ENCODE measurements at places on chromosomes 1 and 21.

DNA sequence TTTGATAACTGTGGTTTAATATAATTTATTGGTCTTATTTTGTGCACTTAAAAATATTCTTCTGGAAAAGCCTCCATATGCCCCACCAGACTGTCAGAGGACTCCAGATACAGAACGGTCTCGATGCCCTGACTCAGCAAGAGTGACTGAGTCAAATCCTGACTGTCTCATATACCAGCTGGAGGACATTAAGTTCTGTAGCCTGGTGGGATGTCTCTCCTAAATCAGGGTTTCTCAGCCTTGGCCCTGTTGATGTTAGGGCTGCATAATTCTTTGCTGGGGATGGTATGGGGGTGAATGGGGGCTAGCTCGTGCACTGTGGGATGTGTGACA lies 67.7 kb upstream of the TLR5 start:
- no peak for DNase-seq

GRCh38 chr1:40078512-40079333 lies 18.3 kb downstream of the PPT1 start:
- no peak for DNase-seq

DNA sequence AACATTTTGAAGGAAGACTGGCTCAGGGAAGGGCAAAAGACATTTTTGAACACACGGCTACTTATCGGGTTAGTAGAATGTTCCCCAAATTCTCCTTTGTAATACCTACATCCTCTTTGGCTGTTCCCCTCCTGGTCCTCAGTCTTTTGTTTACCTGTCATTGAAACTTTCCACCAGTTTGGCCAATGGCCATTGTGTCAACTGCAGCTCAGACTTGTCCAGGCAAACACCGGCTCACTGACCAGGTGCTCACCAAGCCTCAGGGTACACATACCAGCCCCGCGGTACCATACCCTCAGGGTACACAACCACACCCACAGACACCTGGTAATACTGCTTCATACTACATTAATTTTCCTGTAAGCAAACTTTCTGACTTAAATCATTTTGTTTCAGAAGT lies 84.8 kb upstream of the ZNF648 start:
- DNase-seq, result no peak

- DNase-seq, result peak; percentile 12
These were observed 122.2 kb upstream of the VAMP3 start for GRCh38 chr1:7648761-7649384.

- DNase-seq, result no peak
These were observed 1.2 kb downstream of the CCNL2 start for GRCh38 chr1:1397839-1398523.

GRCh38 chr1:154910851-154911250 lies 25.7 kb downstream of the PMVK start:
- DNase-seq, result no peak

GRCh38 chr1:111618961-111619634 lies 491 bp upstream of the RAP1A start:
- no peak for DNase-seq

DNA sequence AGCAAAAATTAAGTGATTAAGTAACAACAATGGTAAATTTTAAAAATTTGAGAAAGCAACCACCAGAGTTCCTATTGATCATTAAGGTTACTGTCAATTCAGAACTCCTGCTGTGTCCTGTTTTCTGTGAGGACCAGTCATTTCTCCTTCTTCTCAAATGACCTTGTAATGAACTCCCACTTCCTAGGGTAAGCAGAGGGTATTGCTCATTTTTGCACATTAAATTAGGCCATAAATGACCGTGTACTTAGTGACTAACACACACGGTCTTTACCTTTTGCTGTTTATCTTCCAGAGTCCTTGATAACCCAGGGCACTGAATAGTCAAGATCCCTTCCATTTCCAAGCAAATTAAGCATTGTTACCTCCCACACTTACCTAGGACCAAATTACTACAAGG lies 227.5 kb upstream of the LYPLAL1 start:
- no peak for DNase-seq

DNA sequence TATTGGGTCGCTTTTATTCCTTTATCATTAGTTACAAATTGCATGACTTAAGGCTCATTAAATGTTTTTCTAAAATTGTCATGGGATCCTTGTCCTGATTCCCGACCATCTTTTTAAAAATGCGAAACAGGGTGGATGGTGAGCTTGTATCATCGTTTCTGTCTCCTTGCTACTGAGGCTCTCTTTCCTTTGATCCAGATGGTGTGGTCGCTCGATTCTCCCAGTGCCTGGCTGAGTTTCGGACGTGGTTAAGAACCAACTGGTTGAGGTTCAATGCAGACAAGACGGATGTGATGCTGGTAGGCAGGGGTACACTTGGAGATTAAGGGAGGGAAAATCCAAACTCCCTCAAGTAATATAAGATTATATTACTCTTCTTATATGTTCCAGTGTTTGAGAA lies 1.2 kb downstream of the MIER1 start:
- no peak for DNase-seq

DNA sequence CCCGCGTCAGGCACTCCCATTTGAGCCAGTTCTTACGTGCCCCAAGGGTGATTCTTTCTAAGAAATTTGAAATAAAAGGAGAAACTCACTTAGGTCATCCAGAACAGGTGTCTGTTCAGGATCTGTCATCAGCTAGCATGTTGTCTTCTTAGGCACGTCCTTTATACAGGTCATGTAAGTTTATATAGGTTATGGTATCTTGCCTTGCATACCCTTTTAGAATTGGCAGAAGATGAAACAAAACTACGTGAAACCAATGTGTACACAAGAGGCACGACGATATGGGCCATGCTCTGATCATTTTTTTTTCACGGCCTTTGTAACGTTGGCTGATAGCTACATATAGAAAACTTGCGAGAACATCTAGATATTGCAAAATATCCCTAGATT lies 579 bp upstream of the GTF2B start:
- no peak for DNase-seq

- DNase-seq, result no peak
These were observed 51.2 kb downstream of the WLS start for GRCh38 chr1:68181165-68181556.

- no peak for DNase-seq
These were observed 5.8 kb upstream of the ALDH4A1 start for GRCh38 chr1:18907917-18908845.

DNA sequence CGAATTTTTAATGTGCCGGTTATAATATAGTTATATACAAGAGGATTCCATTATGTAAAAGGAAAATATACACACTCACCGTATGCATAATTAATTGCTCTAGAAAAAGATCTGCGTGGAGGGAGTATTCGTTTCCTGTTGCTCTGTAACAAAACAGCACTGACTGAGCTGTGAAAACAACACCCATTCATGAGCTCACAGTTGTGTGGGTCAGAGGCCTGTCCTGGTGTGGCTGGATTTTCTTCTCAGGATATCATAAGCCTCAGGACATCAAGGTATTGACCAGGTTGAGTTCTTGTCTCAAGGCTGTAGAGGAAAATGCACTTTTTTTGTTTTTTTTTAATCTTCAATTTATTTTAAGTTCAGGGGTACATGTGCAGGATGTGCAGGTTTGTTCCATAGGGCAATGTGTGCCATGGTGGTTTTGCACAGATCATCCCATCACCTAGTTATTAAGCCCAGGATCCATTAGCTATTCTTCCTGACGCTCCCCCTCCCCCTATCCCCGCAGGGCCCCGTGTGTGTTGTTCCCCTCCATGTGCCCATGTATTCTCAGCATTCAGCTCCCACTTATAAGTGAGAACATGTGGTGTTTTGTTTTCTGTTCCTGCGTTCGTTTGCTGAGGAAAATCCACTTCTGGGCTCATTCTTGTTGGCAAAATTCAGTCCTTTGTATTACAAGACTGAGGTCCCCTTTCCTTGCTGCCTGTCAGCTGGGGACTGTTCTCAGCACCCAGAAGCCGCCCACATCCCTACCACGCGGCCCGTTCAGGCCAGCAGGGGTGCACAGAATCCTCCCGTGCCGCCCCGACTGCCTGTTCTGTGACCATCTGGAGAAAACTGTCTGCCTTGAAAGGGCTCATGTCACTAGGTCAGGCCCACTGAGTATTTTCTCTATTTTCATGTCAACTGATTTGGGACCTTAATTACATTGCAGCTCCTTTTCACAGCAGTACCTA lies 87.4 kb upstream of the ERRFI1 start:
- no peak for DNase-seq

GRCh38 chr21:45248893-45249381 lies 38.8 kb downstream of the POFUT2 start:
- DNase-seq, result no peak
